ENCODE measurements at places on chromosomes 2 and 18. TPM values are rescaled to one million over a fixed set of nuclear protein-coding genes. Genes with fewer than 3 reads are reported as not detected.
A peak's percentile ranks its signal among the peaks of the same experiment; 100 is the strongest.

The SUPT7L gene
- 22.8 TPM for total RNA-seq

The ROCK2 gene
- 186 TPM for total RNA-seq

The VIL1 gene
- total RNA-seq, result not detected

The SCN9A gene
- 5.7 TPM for total RNA-seq

The FOXI3 gene
- not detected for total RNA-seq

The VWA3B gene
- total RNA-seq, result not detected

The POMC gene
- total RNA-seq, result 1.9 TPM

The IL1RL1 gene
- 15.8 TPM for total RNA-seq

The TRABD2A gene
- total RNA-seq, result 1.0 TPM

DNA sequence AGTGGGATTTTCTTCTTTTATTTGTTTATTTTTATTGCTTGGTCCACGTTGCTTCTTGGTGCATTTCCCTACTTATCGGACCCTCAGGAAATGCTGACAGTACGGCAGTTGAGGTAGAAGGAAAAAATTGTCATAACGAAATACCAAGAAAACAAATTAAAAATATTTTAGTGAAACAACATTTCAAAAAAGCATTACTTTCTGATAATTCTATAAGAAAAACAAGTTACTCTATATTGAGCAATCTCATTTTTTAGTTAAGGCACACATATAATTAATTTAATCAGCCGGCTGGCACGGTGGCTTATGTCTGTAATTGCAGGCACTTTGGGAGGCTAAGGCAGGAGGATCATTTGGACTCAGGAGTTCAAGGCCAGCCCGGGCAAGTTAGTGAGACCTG lies 102.1 kb downstream of the SH3YL1 start:
- DNase-seq, result no peak

DNA sequence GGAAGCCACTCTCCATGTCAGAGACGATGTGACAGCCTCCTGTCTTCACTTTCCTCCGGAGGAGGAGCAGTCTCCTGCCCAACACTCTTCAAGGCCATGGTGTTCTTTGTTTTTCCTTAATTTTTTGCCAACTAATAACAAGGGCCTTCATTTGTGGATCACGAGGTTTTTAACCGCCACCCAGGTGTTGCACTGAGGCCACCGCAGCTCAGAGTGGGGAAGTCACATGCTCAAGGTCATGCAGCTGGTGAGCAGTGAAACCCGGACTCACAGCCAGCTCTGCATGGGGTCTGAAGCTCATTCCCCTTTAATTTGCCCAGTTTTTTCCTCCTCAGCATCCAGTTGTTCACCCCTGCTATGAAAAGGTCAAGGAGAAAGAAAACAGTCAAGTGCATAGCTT lies 19.6 kb downstream of the ENOSF1 start:
- DNase-seq, result no peak

DNA sequence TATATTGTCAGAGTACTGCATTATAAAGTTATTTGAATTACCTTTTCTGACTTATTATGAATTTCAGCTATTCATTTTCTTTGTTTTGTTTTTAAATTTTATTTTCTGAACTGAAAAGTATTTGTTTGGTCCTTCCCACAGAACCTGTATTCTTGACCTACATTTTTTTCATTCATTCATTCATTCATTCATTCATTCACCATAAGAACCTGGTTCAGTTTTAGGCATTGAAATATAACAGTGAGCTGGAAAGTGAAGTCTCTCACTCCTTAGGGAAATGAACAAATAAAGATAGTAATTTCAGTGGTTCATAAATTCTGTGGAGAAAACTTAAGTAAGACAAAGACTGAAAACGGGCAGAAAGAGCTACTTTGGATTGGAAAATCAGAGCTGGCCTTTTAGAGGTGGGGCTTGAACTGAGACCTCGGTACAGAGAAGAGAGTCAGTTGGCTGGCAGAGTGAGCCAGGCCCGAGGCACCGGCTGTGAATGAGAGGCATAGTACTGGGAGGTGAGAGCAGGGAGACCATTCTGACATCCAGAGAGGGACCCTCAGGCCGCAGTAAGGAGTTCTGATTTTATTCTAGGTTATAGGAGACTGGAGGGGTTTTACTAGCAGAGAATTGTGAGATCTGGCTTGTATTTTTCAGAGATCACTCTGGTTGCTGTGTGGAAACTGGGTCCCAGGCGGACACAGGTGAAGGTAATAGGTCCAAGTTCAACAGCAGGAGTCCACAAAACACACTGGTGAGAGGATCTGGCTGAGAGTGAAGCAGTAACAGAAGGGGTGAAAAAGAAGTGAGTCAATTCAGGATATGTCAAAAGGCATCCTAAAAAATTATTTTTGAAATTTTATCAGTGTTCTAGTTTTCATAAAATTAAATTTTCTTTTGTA lies 75.8 kb upstream of the FN1 start:
- no peak for DNase-seq

DNA sequence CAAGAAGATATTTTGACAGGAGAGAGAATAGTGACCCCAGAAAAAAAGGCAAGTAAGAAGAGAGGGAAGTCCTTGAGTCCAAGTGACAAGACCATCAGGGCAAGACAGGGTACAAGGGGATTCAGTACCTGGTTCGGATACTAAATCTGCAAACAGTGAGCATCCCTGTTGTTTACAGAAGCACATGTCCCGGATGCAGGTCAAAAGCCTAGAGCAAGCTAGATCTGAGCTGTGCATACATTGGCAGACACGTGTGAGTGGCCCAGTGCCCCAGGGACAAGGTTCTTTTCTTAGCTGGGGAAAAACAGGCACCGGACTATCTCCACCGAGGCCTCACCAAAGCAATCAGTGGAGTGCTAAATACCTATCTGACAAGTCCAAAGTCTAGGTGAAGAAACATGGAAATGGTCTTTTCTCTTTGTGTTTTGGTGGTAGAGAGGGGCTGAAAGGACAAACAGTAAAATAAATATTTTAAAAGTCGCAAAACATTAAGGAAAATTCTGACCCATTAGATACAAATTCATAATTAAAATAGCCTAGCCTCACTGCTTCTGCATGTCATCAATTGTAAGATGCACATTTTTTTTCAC lies 165.2 kb downstream of the SUCLG1 start:
- DNase-seq, result no peak

- no peak for DNase-seq
Observed at GRCh38 chr2:192969055-192969454, 774.3 kb upstream of the TMEFF2 start.

DNA sequence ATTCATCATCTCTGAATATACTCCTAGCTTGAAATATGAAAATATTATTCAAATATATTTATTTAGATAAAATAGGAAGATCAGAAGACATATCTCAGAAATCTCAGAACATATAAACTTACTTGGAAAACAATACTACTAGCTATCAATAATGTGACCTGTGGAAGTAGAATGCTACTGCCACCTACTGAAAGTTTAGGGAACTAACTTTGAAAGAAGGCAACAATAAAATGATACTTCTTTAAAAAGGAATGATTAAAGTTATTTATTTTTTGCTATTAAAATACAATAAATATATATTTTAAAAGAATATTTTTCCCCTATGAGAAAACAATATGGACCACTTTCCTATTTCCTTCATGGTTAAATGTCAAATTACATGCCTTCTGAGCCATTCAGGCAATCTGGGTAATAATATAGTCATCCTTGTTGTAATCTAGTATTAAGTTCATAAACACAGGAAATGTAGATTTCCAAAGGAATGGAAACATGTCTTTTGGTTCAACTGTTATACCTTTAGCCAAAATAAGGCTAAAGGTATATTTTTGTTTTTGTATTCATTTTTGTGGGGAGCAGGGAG lies 26.0 kb downstream of the ACADL start:
- no peak for DNase-seq

DNA sequence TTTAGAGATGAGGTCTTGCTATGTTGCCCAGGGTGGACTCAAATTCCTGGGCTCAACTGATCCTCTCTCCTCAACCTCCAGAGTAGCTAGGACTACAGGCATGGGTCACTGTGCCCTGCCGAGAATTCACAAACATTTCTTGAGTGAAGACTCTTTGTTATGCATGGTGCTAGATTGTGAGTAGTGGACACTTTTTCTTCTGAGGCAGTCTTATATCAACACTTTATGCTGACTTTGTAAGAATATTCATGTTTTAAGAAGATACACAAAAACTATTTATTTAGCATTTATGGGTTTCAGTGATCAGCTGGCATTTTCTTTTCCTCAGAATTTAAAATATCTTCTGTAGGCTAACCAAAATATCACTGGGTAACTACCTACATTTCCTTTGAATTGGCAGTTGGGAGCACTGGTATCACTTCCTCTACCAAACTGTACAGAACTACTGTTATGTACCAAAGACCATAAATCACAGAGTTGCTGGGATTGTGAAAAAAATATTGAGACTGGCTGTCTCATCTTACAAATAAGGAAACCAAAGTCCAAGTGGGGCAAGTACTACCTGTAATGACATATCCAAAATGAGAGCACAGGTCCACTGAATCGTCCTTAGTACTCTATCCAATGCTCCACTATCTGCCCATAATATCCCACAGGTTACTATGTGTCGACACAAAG lies 34.0 kb downstream of the DOCK10 start:
- no peak for DNase-seq

DNA sequence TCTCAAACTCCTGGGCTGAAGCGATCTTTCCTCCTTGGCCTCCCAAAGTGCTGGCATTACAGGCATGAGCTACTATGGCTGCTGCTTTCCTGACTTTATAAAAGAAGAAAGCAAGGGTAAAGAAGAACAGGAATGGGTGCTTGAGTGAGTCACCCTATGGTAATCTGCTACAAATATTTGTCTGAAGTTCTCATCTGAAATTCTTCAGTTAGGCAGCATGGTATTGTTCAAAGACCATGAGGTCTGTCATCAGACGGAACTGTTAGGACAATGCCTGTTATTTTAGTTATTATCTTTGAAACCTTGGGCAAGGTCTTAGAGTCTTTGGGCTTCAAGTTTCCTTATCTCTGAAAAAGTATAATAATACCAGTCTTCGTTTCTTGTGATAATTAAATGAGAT lies 695.8 kb downstream of the RNF144A start:
- DNase-seq, result no peak

GRCh38 chr18:73479477-73479876 lies 611.7 kb upstream of the NETO1 start:
- DNase-seq, result no peak

DNA sequence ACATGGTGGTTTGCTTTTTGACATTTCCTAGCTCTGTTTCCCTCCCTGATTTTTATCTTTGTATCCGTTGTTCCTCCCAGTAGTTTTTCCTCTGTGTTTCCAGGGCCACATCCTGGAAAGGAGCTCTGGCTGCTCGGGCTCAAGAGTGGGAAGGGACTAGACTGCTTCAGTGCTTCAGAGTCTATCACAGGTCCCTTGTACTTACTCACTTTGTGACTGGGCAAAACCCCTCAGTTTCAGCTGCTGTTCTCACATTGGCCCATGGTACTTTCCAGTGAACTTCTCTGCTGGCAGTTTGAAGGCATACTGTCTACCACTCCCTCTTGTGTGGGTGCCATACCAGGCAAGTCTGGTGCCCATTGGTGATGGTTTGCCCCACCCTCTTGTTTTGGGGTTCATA lies 7.5 kb upstream of the STAMBP start:
- DNase-seq, result no peak

GRCh38 chr2:20447437-20448245 lies 767 bp downstream of the RHOB start:
- peak; percentile 90 for DNase-seq

DNA sequence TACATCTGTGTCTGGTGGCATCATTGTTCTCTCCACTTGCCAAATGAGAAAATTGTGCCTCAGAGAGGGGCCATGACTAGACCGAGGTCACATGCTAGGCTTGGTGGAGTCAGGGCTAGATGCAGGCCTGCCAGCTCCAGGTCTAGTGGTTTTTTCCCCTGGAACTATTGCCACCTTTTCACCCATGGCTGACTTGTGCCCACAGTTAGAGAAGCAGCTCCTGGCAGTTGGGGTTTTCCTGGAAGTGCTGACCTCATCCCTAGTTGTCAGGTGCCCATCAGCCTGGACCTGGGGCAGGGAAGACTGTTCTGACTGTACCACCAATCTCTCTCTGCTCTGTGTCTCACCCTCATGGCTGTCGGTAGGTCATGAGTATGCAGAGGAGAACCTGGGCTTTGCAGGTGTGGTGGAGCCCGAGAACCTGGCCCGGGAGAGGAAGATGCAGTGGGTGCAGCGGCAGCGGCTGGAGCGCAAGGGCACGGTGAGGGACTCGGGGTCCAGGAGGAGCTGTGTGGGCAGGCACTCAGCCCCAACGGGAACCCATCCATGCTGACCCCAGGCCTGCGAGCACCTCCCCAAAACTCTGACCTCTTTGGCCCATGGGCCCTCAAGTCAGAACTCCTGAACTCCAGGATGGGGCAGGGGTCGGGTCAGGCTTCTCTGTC lies 12.4 kb upstream of the CATIP start:
- DNase-seq, result peak; percentile 67

GRCh38 chr2:159882130-159882745 lies 84.2 kb upstream of the CD302 start:
- DNase-seq, result no peak

DNA sequence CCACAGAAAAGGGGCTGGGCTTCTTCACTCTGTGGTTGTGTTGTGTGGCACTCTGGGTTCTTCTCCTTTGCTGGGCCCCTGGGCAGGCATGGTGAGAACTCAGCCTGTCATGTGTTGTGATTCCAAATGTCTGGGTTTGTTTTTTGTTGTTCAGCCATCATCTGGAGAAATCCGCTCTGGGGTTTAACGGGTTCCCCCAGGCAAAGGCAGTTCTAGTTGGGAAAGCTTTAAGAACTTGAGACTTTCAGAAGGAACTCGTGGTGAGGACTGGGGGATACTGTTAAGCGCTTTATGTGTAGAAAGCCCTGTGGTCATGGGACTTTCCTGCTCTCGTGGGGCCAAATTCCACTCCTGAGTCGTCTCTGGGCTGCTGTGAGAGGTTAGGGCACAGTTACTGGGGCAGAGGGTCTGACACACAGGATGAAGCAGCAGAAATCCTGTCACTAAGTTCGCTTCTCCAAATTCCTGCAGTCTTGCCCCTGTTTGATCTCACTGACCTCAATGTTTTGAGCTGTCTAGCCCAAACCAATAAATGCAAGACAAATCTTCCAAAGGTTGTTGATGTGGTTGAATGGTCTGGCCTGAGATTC lies 87.7 kb downstream of the RAPGEF4 start:
- DNase-seq, result no peak

Measured in posterior vena cava (tissue), 2 donors.